SHP77 treated with DMSO at 0.1 percent for 48 hours (cell line): ENCODE measurements at places on chromosomes 11 and 22.

GRCh38 chr11:116842909-116843308 lies 5.5 kb upstream of the APOA1 start:
- no peak for DNase-seq

- no peak for DNase-seq
These were observed at the start of gene MAPK11 for GRCh38 chr22:50269970-50270665. TSS of gene MAPK11 (minus strand) at chr22:50270380. CDS start at chr22:50270292, 88 bp downstream.

- no peak for DNase-seq
These were observed 1.9 kb downstream of the TEAD1 start for GRCh38 chr11:12675951-12676711.

DNA sequence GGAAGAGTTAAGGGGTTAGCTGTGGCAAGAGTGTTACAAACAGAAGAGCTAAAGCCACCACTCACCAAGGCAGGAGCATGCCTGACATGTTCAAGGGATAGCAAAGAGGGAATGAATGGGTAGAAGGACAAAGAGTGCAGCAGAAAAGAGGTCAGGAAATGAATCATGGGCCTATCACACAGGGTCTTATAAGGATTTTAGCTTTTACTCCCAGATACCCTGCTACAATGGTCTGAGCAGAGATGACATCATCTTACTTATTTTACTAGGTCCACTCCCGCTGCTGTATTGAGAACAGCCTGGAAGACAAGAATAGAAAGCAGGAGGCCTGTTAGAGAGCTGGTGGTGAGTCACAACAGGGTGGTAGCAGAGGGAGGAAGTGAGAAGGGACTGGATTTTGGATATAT lies 9.8 kb downstream of the TRAF6 start:
- no peak for DNase-seq

- no peak for DNase-seq
These were observed 18.5 kb upstream of the B4GALNT4 start for GRCh38 chr11:350723-351255.

GRCh38 chr22:41910050-41911000 lies 4.5 kb downstream of the SHISA8 start:
- DNase-seq, result no peak

- DNase-seq, result peak; percentile 43
These were observed at the start of gene ALDH3B1 for GRCh38 chr11:68010090-68011041. TSS of gene ALDH3B1 (plus strand) at chr11:68010327. CDS start at chr11:68015298, 4,971 bp downstream.

- DNase-seq, result no peak
These were observed 1.4 kb upstream of the TNNI2 start for GRCh38 chr11:1837171-1838076.

DNA sequence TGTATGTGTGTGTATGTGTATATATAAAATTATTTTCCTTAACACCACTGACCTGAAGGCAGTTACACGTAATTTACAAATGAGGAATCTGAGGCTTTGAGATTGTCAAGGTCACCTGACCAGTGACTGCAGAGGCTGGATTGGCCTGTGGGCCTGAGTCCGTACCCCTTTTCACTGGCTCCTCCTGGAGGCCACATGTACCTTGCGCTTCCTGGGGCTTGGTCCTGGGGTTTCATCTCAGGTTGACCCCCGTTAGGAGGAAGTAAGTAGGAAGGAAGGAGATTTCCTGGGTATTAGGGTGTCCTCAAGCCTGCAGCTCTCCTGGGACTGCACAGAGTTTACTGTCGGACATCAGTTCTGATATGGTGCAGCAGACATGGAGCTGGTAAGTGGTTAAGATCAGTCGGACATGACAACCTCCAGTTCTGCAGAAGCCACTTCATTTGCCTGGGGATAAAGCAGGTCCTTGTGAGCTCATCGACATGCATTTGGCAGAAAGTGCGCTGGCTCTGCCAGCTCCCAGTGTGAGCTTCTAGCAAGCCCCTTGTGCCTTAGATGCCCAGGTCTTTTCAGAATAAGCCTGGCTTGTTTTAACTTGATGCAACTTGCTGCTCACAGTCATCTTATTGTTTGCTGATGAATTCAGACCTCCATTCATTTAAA lies 36.6 kb downstream of the ST3GAL4 start:
- no peak for DNase-seq

DNA sequence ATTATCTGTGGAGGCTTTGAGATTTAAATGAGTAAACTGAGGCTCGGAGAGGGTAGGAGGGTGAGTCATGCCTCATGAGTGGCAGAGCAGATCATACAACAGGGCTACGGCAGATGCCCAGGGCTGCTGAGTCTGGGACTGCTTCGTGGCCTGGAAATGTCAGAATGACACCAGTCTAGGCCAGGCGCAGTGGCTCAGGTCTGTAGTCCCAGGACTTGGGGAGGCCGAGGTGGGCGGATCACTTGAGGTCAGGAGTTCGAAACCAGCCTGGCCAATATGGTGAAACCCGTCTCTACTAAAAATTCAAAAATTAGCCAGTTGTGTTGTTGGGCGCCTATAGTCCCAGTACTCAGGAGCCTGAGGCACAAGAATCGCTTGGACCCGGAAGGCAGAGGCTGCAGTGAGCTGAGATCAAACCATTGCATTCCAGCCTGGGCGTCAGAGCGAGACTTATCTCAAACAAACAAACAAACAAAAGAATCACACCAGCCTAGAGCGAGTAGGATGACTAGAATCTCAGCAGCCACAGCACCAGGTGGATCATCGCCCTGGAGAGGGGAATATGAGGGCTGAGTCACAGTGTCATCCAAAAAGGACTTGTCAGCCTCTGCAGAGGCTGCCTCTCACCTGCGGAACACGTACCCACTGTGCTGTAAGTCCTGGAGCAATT lies 48.6 kb upstream of the ADA2 start:
- no peak for DNase-seq

DNA sequence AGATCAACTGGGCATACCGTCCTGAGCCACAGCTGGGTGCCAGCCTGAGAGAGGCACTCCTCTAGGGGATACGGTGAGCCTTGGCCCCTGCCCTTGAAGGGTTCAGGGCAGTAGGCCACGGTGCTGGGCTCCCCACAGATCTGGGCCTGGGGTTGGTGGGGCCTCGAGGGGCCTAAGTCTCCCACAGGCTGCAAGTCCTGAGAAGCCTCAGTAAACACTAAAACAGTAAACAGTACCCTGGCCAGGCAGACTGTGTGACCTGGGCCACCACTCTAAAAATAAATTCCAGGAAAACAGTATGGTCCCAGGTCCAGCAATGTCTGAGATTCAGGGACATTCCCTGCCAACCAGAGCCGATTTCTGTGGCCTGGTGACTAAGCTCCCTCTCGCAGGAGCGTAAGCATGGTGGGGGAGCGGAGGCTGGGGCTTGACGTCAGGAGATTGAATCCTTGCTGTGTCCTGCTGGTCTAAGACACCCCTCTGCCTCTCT lies 2.3 kb upstream of the RHOD start:
- no peak for DNase-seq

DNA sequence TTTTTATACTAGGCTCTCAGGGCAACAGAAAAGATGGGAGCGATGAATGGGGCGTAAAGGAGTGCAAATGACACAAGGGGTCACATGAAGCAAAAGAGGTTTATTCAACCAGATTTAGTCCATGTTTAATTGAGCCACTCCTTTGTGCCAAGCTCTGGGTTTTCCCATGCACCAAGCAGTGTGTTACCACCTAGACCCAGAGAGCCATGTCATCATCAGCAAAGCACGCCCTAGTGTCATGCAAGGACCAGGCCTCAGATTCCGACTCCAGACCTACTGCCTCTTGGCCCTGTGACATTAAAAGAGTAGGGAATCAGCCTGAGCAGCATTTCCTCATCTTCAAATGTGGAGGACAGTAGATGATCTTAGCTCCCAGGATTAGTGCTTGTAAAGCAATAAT lies 1.1 kb upstream of the IGLL5 start:
- DNase-seq, result no peak

DNA sequence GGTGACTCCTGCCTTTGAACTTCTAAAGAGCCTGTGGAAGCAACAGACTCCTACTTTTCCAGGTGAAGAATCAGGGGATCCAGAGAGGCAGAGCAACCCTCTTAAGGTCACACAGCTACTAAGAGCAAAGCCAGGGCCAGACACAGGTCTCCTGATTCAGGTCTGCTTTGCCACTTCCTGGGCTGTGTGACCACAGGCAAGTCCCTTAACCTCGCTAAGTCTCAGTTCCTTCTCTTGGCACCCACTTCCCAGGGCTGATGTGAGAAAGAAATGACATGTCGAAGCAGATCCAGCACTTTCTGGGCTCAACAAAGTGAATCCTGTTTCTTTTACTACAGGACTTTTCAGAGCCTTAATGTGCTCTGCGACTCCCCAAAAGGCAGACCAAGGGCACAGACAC lies 30.2 kb downstream of the UQCR10 start:
- DNase-seq, result no peak

GRCh38 chr11:66591175-66591574 lies 1.7 kb downstream of the CCDC87 start:
- DNase-seq, result no peak

DNA sequence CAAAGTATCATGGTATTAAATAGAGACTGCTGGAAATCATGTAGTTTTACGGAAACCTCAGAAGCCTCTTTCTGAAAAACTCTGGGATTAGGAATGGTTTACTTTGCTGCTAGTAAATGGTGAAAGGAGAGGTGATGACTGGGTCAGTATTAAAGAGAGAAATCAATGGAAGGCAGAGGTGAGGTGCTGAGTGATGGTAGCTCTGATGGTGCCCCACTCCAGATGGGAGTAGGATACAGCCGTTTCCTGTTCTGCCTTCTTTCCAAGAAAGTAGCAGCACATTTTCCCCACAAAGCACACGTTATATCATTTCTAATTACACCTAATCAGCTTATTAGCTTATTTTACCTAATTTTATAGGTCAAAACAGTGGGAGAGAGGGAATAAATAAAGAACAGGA lies 267.6 kb upstream of the PITPNB start:
- DNase-seq, result no peak

- no peak for DNase-seq
These were observed 1.1 kb downstream of the ST13 start for GRCh38 chr22:40855071-40855978.

DNA sequence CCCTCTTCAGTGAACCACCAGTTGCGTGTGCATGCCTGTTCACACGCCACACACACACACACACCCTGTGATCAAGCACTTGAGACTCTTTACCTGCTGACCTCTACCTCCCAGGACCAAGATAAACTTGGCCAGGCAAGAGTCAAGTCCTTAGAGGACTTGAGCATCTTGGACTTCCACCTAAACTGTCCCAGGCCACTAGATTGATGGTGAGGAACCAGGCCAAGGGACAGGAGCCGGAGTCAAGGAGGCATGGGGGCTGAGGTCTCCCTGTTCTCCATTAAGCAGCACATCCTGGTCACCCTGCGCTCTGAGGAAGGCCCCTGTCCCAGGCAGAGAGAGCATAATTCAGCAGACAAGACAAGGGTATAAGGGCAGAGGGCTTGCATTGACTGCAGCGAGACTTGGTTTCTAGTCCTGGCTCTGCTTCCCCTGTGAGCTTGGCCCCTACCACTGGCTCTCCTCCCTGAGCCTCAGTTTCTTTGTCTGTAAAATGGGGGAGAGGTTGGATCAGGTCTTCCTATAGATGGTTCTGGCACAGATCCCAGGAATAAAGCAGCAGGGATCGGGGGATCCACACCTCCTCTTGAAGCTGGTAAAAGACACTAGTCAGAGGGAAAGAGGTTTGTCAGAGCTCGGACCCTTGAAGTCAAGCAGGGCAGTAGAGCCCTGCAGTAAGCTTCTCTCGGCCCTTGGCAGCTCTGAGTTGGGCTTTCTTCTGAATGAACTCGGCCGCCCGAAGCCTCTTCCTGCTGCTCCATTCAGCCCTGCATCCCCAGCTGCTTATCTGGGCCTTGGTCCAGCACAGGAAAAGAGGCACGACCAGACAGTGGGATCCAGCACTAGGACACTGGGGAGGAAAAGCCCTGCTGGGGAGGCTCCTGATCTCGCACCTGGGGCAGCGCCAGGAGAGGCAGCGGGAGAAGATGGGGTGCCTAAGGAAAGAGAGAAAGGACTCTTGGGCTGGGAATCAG lies 2.0 kb downstream of the CREB3L1 start:
- DNase-seq, result peak; percentile 50

DNA sequence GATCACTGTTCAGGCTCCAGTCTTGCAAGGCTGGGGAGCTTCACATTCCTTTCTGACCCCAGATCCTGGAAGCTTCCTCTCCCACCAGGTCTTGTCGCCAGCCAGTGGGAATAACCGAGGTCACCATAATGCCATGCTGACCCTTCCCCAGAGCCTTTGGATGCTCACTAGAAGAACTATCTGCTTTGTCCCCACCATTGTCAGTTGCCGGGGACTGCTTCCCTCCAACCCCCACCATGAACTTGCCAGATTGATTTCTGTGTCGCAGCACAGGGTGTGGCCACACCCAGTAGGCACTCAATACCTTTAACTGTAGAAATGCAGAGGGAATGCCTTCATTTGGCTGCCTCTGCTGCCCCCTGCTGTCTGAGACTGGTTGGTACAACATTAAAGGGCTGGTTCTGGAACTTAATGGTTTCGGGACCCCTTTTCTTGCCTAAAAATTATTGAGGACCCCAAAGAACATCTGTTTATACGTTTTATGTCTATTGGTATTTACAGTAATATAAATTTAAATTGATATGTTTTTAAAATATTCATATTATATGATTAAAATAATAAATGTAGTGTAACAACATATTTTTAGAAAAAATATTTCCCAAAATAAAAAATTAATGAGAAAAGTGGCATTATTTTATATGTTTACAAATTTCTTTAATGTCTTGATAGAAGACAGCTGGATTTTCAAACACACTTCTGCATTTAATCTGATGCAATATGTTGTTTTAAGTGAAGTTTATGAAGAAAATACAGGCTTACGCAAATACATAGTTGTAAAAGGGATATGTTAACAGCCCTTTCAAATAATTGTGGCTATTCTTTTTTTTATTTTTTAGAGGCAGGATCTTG lies 6.7 kb upstream of the GDPD5 start:
- peak; percentile 76 for DNase-seq

DNA sequence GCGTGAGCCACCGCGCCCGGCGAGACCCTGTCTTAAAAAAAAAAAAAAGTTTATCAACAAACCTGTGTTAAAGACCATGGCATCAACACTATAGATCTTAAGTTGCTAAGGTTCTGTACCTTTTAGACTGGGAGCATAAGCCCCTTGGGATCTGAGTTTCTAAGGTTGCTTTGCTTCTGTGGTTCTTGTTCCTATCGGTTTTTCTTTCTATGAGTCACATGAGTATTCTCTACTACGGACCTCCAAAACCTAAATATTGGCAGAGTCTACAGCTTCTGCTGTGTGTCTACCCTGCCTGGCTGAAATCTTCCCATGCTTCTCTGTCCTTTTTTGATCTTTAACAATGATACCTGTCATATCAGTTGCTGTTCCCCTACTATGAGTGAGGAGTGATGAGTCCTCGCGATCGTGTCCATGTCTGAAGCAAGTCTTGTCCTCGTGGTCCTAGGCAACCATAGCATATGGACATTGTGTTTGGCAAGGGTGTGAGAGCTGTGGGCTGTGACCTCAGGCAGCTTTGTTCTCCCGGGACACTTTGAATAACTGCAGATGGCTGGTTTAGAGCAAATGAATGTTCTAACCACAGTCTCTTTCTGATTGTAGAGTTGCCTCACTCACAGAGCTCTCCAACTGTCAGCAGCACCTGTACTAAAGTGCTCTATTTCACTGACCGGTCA lies 9.0 kb upstream of the DLAT start:
- no peak for DNase-seq

- DNase-seq, result no peak
These were observed 39.9 kb downstream of the SERGEF start for GRCh38 chr11:17972987-17973386.

- DNase-seq, result no peak
These were observed 2.5 kb downstream of the GNG3 start for GRCh38 chr11:62710001-62710345.

- no peak for DNase-seq
These were observed 311.6 kb downstream of the AASDHPPT start for GRCh38 chr11:106389101-106389500.

GRCh38 chr11:45457649-45458048 lies 171.5 kb upstream of the SYT13 start:
- no peak for DNase-seq

- DNase-seq, result no peak
These were observed 54.4 kb upstream of the DRD2 start for GRCh38 chr11:113529606-113530005.
